ENCODE measurements at places on chromosomes 3 and 15. TPM values are rescaled to one million over a fixed set of nuclear protein-coding genes. Genes with fewer than 3 reads are reported as not detected.

Gene SENP8
- 4.0 TPM for total RNA-seq

Gene KLHL6
- total RNA-seq = not detected

Gene UBXN7
- 62.5 TPM for total RNA-seq

Gene RTP3
- total RNA-seq = not detected

Gene CHD2
- total RNA-seq = 61.2 TPM

Gene C3orf85
- not detected for total RNA-seq

Gene ERICH6
- not detected for total RNA-seq

Data from chondrocyte (in vitro differentiated cells).